ENCODE measurements at places on chromosomes 4 and X. TPM values are rescaled to one million over a fixed set of nuclear protein-coding genes. Genes with fewer than 3 reads are reported as not detected.

GRCh38 chrX:136577552-136577951 lies 45.5 kb downstream of the VGLL1 start:
- no peak for DNase-seq

- DNase-seq = no peak
Observed at GRCh38 chrX:64427281-64427680, 32.0 kb upstream of the MTMR8 start.

DNA sequence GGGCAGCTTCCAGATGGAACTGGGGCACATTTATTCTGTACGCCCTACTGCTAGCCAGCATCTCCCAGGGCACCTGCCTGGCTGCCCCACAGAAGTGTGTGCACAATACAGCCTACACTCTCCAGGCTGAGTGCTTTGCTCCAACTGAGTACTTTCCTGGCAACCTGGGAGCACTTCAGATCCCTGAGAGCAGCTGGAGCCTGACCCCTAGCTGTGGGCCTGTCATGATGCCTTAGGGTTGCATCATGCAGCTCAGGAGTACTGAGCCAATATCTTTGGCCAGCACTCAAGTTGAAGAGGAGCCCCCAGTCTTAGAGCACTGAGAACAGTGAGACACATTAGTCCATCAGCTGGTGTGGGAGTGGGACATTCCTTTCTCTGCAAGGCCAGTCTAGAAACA lies 321.9 kb downstream of the CFAP47 start:
- no peak for DNase-seq

DNA sequence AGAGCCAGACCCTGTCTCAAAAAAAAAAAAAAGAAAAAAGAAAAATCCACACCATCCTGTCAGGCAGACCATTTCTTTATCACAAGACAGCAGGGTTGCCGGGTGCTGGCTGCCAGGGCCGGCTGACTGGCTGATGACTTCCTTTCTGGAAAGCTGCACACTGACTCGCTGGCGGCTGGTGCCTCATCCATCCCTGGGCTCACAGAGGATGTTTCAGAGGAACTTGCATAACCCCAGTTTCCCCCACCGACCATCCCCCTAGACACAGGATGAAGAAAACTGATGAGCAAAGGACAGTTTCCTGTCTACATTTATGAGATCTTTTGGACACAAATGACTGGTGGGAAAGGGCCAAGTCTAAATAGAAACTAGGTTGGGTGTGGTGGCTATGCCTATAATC lies 14.1 kb downstream of the HPSE start:
- no peak for DNase-seq

DNA sequence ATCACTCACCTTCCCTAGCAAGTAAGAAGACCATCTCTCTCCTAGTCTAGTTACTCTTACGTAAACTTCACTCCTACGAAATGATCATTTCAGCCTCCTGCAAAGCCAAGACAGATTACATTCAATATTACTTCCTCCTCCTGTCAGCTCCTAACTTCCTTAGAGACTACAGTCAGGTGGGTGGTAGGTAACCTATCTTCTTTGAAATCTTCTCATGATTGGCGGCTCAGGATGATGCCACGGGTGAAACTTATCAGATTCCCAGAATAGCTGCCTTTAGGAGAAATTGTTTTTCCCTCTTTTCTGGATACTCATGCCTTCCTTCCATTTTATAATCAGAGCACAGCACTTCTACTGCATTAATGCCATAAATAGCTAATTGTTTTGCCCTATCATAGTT lies 744.8 kb upstream of the HS3ST1 start:
- no peak for DNase-seq

DNA sequence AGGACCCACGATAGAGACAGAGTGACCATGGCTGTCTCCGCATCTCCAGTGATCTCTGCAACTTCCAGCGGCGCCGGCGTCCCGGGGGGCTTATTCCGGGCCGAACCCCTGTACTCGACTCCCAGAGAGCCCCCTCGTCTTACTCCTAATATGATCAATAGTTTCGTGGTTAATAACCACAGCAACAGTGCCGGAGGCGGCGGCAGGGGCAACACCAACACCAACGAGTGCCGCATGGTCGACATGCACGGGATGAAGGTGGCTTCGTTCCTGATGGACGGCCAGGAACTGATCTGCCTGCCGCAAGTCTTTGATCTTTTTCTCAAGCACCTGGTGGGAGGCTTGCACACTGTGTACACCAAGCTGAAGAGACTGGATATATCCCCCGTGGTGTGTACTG lies 343 bp downstream of the DACH2 start:
- no peak for DNase-seq

DNA sequence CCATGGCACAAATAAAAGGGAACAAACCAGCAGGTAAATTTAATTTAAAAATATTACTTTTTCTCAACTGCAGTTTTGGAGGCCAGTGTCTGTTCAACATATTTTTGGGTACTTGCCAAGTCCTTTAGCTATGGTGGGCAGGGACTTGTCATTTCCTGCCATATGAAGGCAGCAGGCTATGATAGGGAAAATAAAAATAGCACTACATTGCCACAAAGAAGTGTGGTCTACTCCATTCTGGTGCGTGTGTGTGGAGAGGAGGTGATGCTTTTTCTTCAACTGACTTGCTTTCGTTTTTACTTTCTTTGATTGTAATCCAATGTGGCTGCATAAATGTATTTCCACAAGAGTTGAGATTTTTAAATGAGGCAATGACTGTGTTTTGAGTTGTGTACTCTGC lies 17.2 kb downstream of the GPR174 start:
- no peak for DNase-seq

DNA sequence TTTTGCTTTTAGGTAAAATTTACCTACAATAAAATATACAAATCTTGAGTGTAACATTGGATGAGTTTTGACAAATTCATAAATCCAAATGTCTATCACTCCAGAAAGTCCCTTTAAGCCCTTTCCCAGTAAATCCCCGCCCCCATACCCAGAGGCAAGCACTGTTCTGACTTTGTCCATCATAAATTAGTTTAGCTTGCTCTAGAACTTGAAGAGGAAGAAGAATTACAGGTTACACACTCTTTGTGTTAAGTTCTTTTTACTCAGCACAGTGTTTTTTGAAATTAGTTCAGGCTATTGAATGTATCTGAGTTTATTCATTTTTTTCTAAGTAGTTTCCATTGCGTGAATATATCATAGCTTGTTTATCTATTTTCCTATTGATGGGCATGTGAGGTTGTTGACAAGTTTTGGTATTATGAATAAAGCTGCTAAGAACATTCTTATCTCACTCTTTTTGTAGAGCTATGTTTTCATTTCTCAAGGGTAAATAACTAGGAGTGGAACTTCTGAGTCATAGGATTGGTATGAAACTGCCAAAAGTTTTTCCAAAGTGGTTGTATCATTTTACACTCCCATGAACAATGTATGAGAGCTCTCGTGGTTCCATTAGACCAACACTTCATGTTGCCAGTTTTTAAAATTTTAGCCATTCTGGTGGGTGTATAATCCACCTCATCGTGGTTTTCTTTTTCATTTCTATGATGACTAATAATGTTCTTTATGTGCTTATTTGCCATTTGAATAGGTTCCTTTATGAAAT lies 22.4 kb upstream of the HPSE start:
- DNase-seq = peak; percentile 62

GRCh38 chr4:61886131-61886530 lies 686.0 kb downstream of the ADGRL3 start:
- no peak for DNase-seq

DNA sequence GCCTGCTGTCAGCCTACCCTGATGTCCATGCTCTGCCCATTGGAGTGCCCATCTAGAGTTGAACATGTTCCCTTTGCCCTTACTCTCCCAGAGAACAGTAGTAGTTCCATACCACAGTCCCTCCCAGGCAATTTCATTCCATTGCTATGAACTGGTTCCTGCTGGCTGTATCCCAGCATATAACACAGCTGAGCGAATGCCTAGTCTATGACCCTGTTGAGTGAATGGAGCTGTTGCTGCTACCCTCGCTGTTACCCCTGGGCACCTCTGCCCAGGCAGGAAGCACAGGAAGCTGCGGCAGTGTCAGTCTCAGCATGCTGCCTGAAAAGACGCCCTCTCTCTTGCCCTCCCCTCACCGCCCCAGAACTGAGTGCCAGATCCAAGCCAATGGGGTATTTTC lies 73.3 kb downstream of the SOX3 start:
- DNase-seq = no peak

GRCh38 chr4:14749910-14750309 lies 252.4 kb upstream of the CPEB2 start:
- no peak for DNase-seq

DNA sequence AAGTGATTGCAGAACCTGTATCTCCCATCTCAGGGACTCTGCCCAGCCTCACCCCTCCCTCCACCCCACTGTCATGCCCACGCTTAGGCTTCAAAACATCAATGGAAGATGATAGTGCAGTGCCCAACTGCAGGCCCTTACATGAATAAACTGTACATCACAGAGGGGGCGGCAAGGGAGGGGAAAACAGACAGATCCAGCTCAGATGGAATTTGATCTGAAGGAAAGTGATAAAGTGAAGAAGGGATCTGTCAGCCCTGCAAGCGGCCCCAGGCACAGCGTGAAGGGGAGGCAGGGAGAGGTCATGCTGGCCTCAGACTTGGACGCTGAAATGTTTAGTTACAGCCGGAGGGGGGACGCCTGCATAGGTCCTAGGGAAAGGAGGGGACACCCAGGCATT lies 38.5 kb downstream of the GYG2 start:
- DNase-seq = no peak

GRCh38 chrX:357693-358471 lies 28.8 kb downstream of the PPP2R3B start:
- no peak for DNase-seq

Gene CLIC2
- not detected for total RNA-seq

Gene RIBC1
- 0.92 TPM for total RNA-seq

Gene RNF212
- 3.5 TPM for total RNA-seq

Gene LGI2
- under 0.01 TPM for total RNA-seq

Gene PCDH18
- total RNA-seq = 1.5 TPM

Gene EFHC2
- total RNA-seq = 0.81 TPM

Gene EXOSC9
- 71.1 TPM for total RNA-seq

Gene NAA11
- not detected for total RNA-seq

Gene RAB33A
- not detected for total RNA-seq

Gene SRPX
- 32.0 TPM for total RNA-seq

Gene SSX3
- not detected for total RNA-seq
